ENCODE measurements at places on chromosomes 16 and 17.

- peak; percentile 82 for DNase-seq
These were observed 7.9 kb downstream of the PNPO start for GRCh38 chr17:47949197-47949759.

DNA sequence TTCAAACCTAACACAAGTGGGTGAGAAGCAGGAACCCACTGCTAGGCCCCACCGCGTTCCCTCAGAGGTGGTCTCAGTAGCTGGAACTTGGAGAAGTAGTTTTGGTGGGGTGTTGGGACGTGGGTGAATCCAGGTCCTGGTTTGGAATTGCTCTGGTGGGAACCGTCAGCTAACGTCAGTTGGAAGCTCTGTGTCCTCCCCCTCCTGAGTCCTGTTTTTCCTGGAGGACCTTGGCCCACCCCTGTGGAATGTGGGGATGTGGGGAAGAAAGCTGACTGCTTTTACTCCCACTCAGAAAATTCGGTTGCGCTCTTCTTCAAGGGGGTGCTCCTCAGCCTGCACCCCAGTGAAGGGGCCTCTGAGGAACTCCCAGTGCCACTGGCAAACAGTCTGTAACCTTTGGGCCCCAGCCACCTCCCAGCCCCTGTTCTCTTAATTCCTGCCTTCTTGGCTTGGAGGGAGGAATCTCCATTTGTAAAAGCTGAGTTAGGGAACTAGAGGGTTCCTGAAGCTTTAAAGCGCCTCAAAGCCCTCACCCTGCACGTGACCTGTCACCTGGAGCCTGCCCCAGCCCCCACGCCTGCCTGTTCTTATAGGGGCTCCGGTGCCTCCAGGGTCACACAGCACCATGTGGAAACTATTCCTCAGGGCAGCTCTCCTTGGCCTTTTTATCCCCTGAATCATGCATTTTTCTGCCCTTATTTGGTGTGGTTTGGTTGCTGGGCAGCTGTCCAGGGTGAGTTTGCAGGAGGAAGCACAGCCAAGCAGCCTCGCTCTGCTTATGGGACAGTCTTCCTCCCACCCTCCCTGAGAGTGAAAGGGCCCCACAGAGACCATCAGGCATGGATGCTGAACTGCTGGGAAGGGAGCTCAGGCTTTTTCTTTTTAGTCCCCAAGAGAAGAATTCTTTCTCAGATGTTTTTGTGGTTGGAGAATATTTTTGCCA lies 16.2 kb upstream of the NAGLU start:
- no peak for DNase-seq

GRCh38 chr17:31283841-31284240 lies 13.2 kb downstream of the OMG start:
- no peak for DNase-seq

DNA sequence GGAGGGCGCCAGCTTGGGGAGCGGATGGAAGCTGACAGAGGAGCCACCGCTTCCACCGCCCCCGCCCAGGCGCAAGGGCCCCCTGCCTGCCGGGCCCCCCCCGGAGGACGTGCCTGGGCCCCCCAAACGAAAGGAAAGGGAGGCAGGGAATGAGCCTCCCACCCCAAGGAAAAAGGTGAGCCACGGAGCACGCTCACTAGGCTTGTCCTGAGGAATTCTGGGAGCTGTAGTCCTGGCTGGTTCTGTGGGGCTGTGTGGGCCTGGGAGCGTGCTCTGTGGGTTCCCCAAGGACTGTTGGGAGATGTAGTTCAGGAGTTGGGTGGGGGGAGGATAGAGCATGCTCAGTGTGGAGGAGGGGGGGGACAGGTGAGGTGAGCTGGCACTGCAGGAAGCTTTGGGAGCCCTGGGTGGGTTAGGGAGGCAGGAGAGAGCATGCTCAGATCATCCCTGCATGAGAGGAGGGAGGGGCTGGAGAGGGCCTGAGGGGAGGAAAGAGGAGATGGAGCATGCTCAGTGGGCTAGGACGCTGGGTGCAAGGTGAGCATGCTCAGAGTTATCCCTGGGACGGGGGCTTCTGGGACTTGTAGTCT lies 4.5 kb downstream of the FBXL19 start:
- DNase-seq, result peak; percentile 91

DNA sequence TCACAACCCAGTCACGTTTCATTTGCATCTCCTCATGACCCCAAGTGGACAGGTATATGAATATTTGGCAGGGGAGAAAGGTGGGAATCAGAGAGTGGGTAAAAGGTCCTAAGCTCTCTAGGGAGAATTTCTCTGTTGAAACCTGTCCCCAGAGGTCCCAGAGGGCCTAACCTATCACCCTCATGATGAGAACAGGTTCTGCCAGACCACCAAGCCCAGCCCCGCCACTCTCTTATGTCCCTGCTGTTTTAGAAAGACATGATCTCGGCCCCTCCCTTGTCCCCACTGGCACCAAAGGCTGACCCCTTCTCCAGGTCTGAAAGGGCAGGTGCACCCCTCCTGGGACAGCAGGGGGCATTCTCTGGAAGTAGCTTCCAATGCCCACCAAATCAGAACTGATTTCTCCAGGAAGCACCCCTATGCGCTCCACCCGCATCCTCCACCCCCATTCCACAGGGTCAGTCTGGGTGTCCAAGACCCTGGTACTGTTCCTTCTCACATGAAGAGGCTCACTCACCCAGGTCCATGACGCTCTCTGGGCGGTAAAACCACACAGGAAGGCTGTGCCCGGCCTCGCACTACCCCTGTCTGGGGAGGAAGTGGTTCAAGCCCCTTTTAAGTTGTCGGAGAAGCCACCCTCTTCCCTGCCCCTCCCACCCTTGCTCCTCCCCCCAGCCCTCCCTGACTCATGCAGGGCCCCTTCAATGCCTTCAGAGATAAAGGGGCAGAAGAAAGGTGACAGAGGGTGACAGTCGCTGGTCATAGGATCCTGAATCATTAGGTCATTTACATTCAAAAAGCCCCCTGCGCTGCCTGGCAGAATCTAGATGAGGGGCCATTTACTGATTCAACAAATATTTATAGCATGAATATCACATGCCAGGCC lies at the start of gene CCR7:
TSS of gene CCR7 (minus strand) at position 590 of the 886 bp plus-strand sequence. CDS start at position 527, 63 bp downstream.
- DNase-seq, result no peak

DNA sequence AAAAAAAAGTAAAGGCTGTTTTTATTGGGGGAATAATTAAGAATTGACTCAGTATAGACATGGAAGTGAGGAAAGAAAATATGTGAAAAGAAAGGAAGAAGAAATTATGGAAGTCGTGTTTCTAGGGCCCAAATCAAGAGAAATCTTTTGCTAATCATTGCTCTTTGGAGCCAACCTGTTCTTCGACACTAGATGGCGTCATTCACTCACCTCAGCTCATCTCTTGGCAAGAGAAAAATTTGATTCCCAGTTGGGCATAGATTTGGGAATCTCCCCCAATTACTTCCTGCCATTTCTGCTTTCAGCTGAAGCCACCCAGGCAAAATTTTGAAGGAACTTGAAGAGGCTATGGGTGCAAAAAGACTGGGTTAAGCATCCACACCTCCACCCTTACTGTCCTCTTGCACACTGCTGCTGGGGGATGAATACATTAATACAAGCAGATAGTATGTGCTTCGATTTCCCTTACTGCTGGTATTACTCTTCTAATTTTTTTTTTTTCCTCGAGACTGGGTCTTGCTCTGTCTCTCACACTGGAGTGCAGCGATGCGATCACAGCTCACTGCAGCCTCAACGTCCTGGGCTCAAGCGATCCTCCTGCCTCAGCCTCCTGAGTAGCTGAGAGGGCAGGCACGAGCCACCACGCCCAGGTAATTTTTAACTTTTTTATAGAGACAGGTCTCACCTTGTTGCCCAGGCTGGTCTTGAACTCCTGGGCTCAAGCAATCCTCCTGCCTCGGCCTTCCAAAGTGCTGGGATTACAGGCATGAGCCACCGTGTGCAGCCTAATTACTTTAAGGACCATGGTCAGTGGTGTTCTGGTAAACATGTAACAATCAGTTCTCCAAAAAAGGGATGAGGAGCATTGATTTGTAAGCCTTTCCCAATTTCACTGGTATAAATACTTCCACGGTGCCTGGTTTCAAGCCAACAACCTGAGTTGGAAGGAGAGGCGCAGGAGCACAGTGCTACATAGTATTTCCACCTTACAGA lies 13.5 kb downstream of the PSMD7 start:
- DNase-seq, result peak; percentile 20

DNA sequence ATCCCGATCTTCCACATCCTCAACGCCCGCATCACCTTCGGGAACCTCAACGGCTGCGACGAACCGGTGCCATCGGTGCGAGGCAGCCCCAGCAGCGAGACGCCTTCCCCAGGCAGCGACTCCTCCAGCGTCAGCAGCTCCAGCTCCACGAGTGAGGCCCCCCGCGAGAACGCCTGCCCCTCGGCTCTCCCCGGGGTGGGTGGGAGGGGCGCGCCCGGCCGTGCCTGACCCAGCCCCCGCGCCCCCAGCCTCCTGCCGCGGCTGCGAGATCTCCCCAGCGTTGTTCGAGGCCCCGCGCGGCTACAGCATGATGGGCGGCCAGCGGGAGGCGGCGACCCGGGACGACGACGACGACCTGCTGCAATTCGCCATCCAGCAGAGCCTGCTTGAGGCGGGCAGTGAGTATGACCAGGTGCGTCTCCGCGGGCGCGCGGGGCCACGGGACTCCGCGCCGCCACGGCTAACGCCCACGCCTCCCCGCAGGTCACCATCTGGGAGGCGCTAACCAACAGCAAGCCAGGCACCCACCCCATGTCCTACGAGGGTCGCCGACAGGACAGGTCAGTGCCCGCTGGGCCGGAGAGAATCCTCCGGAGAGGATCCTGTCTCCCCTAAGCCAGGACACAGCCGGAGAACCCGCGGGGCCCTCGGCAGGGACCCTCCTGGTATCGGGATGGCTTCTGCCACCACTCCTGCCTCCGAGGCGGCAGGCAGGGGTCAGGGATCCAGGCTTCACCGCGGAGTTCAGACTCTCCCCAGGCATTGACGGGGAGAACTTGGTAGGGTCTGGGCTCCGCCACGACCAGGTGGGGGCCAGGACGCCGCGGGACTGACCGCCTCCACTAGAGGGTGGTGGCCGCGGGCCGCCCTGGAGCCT lies 10.1 kb downstream of the CORO6 start:
- DNase-seq, result no peak

GRCh38 chr16:35754391-35755369 lies 2295.3 kb downstream of the TP53TG3F start:
- no peak for DNase-seq

DNA sequence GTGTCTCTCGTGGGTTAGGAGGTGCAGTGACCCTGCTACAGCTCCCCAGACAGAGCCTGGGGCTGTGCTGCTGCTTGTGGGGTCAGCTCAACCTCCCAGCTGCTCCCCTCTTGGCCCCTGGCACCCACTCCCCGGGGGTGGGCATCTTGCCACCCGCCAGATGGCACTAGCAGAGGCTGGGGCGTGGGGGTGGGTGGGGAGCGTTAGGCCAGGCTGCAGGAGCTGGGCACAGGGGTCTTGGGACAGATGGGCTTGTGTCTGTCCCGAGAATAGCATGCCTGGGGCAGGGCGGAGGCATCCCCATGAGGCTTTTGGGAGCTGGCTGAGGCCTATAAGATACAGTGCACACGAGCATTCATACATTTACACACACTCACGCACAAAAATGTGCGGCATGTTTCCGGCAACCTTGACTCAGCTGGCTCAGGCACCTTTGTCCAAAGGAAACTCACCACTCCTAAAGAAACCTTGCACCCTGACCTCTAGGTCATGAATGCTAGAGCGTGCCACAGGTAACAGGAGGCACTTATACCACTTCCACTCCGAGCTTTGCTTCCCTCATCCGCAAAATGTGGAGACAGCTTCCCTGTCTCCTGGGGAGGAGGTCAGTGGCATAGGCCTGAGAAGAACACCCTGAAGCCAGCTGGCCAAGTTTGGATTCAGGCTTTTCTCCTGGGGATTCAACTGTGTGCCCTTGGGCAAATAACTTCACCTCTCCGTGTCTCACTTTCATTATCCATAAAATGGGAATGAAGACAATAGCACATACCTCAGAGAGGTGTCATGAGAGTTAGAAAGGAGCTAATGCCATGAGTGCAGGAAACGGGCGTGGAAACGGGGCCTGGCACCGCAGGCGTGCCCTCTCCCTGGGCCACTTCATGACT lies 78.9 kb upstream of the LHX1 start:
- no peak for DNase-seq

GRCh38 chr16:16076423-16076813 lies 127.0 kb downstream of the ABCC1 start:
- DNase-seq, result no peak

- no peak for DNase-seq
These were observed 42.0 kb upstream of the XYLT1 start for GRCh38 chr16:17512636-17513220.

DNA sequence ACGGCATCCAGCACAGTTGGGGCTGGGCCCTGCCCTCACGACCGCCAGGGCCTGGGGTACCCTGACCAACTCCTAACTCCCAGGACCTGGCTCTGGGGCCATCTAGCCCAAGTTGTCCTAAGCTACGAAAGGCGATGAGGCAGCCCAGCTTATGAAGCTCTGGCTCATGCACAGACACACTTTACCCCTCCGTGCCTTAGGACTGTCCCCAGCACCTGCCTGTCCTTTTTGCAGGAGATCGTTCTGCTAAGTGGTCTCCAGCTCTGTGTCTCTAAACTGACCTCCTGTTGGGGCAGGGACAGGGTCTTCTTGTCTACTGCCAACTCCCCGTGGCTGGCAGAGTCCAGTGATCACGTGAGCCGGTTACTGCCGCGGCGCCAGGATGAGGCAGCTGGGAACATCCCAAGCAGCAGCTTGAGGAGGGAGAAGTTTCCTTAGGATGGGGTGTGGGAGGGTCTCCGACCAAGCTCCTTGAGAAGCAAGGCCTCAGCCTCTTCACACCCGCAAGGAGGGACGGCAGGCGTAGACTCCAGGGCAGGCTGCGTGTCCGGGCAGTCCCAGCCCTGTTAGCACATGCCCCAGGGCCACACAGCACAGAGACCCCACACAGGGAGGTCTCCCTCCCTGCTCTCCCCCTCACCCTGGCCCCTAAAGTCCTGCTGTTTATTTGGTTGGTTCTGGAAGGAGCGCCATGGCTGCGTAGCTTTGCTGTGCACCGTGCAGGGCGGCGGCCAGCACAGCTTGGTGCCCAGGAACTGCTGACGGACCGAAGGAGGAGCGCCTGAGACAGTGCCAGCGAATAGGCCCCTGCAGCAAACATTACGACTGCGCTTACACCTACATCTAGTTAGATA lies 16.4 kb upstream of the METRNL start:
- DNase-seq, result no peak

DNA sequence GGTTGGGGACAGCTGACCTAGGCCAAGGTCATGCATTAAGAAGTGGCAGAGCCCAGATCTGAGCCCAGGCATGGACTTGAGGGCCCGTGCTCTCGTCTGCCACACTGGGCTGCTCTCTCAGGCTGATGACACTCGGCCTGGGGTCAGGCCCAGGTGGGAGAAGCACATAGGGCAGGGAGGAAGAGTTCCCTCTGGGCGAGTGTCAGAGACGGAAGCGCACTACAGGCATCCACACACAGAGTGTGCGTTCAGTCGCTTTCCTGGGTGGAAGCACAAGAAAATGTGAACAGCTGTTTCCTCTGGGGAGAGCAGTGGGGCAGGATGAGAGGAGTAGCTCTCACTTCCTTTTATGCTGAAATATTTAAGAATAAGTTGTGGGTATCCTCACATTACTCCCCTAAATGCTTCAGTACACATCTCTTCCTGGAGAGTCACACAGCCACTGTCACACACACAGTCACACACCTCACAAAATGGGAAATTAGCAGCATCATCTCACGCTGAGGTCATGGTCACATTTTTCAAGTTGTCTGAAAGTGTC lies 59.7 kb downstream of the B9D1 start:
- no peak for DNase-seq
